ENCODE measurements at places on chromosomes 1 and 21.

- no peak for DNase-seq
Measured at GRCh38 chr1:24767351-24767750, 22.1 kb downstream of the CLIC4 start.

DNA sequence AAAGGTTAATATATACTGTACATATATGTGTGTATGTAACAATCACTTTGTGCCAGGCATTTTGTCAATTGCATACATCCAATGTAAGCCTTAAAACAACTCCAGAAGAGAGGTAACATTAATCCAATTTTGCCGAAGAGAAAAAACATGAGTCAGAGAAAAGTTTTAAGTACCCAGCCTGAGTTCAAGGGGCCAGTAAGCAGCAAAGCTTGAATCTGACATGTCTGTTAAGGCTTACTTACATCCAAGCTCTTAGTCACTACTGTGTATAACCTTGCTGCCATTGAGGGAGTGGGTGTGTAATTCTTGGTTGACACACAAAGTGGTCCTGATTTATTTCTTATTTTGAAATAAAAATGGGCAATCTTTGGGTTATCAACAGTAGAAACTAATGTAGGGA is 360.4 kb upstream of the LYPLAL1 start:
- DNase-seq = no peak

GRCh38 chr1:92945748-92946270 is 15.5 kb downstream of the DIPK1A start:
- no peak for DNase-seq

- no peak for DNase-seq
Measured at GRCh38 chr1:241990040-241990439, 8.9 kb downstream of the MAP1LC3C start.

GRCh38 chr1:1597275-1597930 is 2.5 kb downstream of the FNDC10 start:
- no peak for DNase-seq

DNA sequence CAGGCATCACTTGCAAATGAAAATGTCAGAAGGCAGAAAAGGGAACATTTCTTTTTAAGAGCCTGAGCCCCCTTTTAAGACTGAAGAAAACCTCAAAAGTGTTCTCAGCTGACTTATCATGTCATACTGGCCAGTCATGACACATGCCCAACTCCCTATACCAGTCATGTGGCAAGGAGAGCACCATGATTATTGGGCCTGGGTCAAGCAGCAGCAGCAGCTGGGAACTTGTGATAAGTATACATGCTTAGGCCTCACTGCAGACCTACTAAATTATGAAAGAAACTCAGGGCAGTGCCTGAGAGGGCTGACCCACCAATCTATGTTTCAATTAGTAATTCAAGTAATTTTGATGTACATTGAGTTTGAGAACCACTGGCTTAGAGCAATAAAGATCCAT is 8.6 kb downstream of the RO60 start:
- no peak for DNase-seq

DNA sequence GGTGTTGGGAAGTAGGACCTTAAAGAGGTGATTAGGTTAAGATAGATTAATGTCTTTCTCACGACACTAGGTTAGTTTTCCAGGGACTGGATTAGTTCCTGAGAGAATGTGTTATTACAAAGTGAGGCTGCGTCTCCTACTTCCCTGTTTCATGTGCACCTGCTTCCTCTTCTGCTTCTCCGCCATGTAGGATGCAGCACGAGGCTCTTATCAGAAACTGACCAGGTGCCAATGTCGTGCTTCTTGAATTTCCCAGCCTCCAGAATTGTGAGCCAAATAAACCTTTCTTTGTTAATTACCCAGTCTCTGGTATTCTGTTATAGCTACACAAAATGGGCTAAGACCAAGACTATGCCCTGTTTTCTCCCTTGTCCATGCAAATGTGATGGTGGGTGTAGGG is 152.2 kb upstream of the LMO4 start:
- no peak for DNase-seq

GRCh38 chr1:23198373-23198772 is 18.9 kb downstream of the HTR1D start:
- DNase-seq = no peak

DNA sequence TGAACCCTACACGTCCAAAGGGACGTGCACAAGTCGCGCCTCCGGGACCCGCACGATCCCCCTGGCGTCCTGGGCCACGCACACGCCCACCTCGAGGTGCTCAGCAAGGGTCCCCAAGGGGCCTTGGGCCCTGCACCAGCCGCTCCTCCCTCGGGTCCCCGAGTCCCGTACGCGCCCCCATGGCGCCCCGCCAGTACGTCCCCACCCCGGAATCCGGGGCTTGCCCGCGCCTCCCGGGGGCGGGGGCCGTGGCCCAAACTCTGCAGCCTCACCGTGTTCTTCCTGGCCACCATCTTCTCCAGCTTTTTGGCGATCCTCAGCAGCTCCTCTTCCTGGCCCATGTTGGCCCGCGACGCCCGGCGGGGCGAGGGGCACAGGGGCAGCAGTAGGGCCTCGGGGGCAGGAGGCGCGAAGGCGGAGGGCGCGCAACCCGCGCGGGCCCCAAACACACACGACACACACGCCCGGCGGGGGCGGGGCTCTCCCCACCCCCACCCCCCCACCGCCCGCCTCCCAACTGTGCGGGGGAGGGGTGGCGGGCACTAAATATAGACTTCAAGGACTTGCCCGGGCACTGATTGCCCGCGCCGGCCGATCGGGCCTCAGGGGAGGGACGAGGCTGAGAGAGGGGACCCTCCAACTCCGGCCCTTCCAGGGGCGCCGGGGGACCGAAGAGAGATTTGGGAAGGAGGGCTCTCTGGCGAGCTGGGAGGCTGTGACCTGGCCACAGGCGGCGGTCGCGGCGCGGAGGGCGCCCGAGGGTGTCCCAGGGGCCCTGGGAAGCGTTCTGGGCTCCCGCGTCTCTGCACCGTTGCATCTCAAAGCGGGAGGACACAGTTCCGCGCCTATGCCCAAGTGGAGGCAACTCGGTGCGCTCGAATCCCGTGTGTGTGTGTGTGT is at the start of gene TCEA3:
Gene TCEA3 (minus strand): TSS at position 456 of the 900 bp plus-strand sequence. CDS start 115 bp downstream, at position 341.
- no peak for DNase-seq

GRCh38 chr1:11977625-11978024 is 2.6 kb upstream of the MFN2 start:
- no peak for DNase-seq

- no peak for DNase-seq
Measured at GRCh38 chr1:65625528-65625927, 167.2 kb upstream of the PDE4B start.

DNA sequence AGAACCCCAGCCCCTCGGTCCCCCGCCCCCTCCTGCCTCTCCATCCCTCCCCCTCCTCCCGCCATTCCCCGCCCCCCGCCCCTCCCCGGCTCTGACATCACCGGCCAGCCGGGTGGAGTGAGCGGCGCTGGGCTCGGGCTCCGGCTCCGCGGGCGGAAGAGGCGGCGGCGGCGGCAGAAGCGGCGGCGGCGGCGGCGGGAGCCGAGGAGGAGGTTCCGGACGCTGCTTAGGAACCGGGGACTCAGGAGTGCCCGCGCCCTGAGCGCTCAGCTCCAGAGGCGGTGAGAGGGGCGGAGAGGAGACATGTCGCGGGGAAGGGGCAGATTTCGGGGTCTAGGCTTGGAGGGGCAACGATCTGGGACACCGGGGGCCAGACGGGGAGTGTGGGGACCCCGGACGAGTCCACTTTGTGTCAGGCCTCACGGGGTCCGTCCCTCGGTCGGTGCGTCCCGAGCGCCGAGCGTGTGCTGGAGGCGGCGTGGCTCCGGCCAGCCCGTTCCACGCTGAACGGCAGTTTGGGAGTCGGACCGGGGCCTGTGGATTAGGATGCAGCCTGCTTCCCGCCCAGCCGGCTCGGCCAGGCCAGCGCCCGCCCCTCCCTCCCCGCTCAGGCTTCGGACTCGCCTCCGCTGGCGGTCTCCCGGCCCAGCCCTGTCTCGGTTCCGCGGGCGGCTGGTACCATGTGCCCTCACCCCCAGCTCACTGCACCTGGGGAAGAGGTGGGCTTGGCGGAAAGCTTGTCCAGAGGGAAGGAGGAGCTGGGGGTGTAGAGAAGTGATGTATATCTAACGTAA is at the start of gene PEA15:
Gene PEA15 (plus strand): TSS at position 143 of the 794 bp plus-strand sequence. CDS start 6,161 bp downstream, outside the sequence.
- DNase-seq = peak; percentile 74

DNA sequence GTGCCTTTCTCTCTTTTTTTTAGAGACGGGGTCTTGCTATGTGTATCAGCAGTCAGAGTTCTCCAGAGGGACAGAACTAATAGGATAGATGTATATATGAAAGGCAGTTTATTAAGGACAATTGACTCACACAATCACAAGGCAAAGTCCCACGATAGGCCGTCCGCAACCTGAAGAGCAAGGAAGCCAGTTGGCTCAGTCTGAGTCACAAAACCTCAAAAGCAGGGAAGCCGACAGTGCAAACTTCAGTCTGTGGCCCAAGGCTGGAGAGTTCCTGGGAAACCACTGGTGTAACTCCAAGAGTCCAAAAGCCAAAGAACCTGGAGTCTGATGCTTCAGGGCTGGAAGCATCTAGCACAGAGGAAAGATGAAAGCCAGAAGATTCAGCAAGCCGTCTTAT is 16.3 kb upstream of the H3-3A start:
- DNase-seq = no peak

GRCh38 chr1:117698398-117699160 is 92.7 kb downstream of the TENT5C start:
- DNase-seq = no peak

DNA sequence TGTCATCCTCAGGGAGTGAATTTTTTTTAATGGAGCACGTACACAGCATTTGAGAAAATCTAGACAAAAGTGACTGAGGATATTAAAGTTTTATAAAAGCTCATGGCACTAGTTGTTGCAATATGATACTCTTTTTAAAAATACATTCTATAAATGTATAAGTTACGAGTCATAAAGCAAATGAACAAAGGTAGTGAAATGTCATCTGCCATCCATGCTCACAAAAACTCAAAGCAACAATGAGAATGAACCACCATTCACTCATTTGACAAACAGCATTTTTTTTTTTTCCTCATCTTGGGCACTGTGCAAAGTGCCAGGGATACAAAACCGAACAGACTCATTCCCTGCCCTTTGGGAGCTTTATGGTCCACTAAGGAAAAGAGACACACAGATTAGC is 38.7 kb downstream of the GPR137B start:
- DNase-seq = no peak

DNA sequence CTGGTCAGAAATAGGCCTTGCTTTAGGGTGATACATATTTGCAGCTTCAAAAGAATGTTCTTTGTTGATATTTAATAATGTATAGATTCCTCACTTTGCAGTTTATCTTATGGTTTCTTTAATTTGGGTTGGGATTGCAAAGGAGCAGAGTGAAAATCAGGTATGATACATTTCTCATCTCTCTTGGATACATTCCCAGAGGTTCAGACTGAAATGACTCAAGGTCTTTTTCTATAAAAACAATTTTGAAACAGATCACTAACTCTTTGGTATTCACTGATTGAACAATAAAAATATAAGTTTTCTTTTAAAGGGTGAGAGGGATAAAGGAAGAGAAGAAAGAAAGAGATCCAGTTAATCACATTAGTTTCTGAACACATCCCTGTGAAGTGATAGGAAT is 606.5 kb upstream of the CAMK1G start:
- no peak for DNase-seq

DNA sequence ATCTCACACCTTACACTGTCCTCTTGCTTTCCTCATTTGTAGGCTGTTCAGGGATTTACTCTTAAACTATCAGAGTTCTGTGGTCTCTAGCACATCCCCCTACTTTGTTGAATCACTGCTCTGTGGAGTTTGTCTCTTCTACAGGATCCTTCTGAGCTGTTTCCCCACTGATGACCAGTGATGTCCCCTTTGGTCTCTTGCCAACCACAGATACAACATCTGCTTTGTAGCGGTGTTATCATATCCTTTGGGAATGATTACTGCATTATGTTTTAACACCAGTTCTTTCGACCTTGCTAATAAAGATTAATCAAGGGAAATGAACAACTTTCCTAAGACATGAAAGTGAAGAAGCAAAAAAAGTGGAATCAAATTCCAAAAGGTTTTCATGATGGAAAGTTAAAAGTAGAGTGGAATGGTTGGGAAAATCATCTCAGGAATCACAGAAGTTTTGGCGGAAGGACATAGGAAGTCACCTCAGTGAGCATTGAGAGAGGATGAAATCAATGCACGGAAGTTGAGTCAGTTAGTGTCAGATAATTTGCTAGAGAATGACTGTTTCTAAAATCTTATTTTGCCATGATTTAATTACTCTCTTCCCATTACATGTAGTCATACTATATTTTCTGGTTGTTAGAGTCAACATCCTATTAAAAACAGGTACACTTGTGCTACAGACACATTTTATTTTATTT is 11.2 kb downstream of the OR10K2 start:
- DNase-seq = no peak

DNA sequence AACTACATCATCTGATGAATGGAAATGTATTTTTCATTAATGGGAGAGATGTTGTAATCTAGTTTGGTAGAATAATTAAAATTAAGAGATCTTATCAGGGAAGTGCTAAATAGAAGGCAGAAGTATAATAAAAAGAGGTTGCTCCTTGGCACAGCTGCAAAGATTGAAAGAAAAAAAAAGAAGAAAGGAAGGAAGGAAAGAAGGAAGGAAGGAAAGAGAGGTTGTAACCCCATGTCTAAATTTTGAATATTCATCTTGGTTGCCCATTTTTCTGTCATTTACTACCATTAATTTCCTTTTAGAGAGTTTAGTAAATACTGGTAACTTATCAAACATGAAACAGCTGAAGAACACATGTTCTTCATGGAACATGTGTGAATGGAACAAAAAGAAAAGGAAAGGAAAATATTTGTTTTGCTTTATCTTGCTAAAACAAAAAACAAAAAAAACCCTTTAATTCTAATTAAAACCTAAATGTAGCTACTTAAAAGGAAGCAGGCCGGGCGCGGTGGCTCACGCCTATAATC is 10.5 kb upstream of the MDM4 start:
- DNase-seq = no peak

- no peak for DNase-seq
Measured at GRCh38 chr1:245834002-245834401, 673.1 kb downstream of the SMYD3 start.

DNA sequence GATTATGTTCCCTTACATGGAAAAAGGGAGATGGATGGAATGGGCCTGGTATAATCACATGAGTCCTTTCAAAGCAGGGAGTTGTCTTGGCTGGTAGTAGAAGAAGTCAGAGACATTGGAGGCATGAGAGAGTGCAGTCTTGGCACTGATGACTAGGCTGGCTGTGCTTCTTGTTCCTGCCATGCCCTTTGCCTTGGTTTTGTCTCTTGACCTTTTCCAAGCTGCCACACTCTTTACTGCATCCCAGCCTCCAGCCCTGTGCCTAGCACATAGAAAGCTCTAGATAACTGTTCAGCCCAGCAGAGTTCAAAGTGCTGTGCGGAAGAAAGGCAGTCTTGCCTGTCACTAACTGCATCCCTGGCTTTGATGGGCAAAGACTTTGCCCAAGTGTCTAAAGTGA is 412.6 kb downstream of the PRDM2 start:
- peak; percentile 29 for DNase-seq
